ENCODE measurements at places on chromosomes 16 and 17.

DNA sequence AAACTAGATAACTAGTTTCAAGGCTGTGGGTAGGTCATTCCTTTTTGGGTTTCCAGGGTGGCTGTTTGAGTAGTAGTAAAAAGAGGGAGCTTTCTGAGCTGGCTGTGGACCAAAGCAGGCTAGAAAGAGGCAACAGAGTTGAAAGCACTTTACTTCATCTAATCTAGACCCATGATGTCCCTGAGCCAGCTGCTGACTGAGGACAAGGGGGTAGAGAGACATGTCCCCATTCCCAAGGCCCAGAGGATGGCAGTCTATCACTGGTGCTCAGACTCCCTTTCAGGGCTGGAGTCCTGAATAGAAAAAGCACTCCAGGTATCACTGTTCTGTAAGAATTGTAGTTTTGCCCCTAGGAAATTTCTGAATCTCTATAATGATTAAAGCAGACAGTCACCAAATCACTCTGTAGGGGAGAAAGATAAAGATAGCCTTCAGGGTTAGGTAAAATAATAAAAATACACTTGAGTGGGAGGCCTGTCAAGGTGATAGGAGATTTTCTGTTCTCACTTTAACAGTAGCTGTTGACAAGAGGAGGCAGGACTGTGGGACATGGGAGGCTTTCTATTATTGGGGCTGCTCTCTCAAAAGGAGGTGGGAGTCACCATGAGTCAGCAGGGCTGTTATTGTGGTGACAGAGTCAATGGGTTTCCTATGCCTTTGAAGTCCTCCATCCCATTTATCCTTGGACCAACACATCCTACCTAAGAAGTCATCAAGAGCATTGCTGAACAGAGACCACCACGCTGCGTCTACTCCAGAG lies 190.2 kb upstream of the MPHOSPH6 start:
- no peak for DNase-seq

GRCh38 chr16:66039793-66040192 lies 326.7 kb upstream of the CDH5 start:
- DNase-seq, result no peak

- DNase-seq, result no peak
Measured at GRCh38 chr16:18979936-18980335, 3.8 kb upstream of the TMC7 start.

DNA sequence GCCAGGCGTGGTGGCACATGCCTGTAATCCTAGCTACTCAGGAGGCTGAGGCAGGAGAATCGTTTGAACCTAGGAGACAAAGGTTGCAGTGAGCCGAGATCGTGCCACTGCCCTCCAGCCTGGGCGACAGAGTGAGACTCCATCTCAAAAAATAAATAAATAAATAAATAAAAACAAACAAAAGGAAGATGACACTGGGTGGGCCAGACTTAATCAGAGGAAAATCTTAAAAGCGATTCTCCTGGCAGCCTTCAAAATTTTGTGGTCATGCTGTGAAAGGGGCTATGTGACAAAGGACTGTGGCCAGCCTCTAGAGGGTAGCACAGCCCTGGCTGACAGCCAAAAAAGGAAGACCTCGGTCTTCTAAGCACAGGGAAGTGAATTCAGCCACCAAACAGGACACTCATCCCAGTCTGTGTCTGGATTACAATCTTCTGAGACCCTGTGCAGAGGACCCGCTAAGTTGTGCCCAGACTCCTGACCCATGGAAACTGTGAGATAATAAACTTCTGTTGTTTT lies 391.1 kb downstream of the CNTNAP4 start:
- DNase-seq, result no peak

GRCh38 chr16:72590151-72590937 lies 418.4 kb upstream of the PMFBP1 start:
- no peak for DNase-seq

DNA sequence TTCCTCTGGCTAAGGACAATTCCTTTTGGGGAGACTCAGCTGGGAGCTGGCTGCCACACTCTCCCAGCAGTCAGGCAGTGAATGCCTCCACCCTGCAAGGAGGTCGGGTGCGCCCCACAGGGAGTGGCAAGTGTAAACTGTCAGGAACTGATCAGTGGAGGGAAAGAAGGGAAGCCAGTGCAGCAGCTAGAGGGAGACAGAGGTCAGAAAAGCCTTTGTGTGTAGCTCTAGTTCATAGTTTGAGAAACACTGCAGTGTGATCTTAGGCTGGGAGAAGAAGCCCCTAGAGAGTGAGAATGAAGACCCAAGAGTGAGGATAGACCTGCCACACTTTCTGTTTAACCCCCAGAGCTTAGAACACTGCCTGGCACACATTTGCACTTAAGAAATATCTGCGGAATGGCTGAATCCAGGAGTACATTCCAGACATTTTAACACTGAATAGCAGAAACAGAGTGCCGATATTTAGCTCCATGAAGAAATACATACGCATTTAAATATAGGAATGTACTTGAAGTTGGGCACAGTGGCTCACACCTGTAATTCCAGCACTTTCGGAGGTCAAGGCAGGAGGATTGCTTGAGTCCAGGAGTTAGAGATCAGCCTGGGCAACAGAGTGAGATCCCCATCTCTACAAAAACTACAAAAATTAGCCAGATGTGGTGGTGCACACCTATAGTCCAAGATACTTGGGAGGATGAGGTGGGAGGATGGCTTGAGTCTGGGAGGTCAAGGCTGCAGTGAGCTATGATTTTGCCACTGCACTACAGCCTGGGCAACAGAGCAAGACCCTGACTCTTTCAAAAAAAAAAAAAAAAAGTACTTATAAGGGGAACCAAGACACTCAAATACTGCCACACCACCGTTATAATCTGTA lies 11.1 kb upstream of the SLC5A11 start:
- DNase-seq, result no peak

- DNase-seq, result no peak
Measured at GRCh38 chr16:71870818-71871217, 13.2 kb downstream of the ZNF821 start.

DNA sequence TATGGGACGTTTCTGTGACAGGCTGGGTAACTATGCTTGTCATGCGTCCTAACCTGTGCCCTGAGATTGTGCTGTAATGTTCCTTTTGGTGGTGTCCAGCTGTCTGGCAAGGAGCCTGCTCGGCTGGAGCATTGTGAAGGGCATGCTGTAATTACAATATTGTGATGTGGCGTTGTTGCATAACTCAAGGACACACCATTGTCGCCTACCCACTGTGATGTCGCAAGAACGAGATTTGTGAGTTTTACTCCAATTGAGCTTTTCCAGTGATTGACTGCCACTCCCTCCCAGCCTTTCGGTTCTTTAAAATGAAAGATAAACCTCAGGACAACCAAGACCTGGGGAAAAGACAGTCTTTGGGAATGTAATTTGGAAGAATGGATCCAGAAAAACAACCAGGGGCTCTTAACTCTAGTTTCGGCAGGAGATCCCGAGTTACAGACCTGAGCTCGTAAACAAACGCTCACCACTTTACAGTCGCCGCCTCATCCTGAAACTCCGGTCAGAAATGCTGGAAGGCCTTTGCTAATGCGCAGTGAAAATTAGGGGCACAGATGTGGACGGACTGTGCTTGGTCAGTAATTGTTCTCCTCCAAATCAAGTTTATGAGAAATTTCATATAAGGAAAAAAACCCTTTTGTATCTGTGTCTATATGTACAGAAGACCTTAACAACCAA lies 1.3 kb downstream of the ZNF750 start:
- no peak for DNase-seq

DNA sequence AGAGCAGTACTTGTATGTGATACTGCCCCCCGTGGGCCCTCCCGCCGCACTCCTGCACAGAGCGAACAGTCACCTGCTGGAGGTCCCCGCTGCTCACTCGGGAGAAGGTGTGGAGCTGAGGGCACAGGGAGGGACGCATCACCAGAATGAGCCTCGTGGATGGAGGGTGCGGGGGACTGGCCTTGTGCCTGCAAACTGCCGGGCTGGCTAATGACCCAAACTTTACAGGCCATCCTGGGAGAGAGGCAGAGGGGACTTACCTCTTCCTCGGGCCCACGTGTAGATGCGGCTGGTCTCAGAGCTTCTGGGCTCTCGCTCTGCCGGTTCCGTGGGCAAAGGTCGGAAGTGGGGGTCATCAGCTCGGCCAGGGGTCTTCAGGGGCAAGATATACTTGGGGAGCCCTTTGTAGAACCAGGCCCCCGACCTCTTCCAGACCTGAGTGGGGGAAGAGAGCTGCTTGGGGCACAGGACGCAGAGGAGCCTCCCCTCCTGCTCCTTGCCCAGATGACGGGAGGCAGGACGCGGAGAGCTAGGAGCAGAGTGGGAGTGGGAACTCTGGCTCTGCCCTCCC lies 65.5 kb upstream of the DOC2B start:
- DNase-seq, result no peak

- no peak for DNase-seq
Measured at GRCh38 chr17:28004344-28004743, 38.1 kb upstream of the NLK start.

GRCh38 chr17:688100-688989 lies 26.3 kb downstream of the VPS53 start:
- DNase-seq, result no peak

GRCh38 chr17:34644941-34645550 lies 65.7 kb downstream of the TMEM132E start:
- no peak for DNase-seq

DNA sequence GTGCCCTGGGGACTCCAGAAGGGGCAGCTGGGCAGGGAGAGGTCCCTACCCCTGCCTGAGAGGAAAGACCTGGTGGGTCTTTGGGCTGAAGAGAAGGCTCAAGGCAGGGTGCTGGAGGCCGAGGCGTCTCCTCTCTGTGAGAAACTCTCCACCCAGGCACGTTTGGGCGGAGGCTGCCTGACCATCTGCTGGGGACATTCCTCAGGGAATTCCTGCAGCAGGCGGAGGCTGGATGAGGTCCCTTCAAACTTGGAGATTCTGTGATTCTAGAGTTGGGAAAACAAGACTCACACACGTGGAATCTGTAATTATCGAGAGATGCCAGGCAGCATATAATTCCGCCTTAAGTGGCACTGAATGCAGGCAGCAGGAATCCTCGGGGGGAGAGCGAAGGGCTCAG lies 21.1 kb upstream of the PHF12 start:
- no peak for DNase-seq

DNA sequence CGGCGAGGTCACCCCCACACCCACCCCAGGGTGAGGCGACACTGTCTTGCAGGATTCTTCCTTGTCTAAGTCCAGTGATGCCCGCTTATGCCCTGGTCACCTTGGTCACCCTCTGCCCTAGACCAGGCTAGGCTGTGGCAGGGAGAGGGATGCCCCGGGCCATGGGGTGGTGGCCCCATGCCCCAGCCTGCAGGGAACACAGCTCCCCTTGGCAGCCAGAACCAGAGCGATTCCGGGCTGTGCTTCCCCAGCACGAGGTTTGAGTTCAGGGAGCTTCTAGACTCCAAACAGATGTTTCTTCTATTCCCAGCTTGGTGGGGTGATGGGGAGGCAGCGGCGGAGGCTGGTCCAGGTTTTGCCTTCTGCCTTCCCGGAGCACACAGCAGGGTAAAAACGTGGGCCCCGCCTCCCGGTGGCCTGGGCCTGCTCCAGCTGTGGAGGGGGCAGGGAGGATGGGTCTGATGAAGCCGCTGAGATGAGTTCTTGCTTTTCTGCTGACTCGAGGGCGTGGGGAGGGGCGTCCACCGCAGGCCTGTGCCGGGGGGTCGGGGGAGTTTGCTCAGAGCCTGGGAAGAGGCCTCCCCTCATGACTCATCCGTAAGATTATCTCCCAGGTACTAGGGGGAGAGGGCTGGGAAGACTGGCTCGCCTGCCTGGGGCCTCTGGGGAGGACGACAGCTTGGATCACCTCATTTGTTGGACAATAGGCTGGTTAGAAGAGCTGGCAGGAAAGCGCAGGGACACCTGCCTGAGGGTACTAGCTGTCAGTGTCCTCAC lies 15.4 kb downstream of the SMTNL2 start:
- peak; percentile 42 for DNase-seq

GRCh38 chr17:50079334-50080095 lies 15.6 kb upstream of the PDK2 start:
- peak; percentile 14 for DNase-seq

DNA sequence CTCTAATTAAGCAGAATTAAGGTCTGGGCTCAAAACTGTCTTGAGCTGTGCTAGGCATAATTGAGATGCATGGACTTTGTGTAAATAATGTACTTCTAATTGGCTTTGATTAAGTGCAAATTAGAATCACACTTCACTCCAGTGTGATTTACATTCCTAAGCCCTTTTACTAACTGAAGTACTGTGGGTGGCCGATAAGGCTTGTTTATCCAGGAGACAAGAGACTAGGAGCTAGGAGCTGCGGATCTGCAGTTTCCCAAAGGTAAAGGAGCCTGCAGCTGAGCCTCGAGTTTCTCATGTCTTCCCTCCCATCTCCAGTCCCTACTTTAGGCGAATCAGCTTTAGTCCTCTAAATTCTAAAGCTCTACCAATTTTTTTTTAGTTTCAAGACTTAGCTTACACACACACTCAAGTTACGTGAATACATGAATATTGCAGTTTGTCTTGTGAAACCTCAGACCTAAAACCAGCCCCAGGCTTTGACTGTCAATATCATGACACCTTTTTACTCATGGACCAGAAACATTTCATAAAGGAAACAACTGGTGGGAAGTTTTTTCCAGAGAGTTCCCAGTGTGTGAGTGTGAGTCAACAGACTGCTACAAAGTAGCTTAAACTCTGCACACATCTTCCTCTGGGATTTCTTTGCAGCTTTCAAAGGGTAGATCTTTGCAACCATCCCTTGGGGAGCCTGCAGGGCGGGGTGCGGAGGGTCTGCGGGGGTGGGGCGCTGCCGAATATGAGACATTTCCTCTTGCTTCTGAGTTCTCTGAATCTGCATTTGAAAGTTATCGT lies 113.9 kb upstream of the TBX2 start:
- DNase-seq, result no peak

- DNase-seq, result no peak
Measured at GRCh38 chr16:28087140-28087660, 23.7 kb upstream of the GSG1L start.

- DNase-seq, result no peak
Measured at GRCh38 chr17:68318103-68318991, 27.1 kb downstream of the ARSG start.

- no peak for DNase-seq
Measured at GRCh38 chr16:16155234-16155633, 68.1 kb downstream of the ABCC6 start.

DNA sequence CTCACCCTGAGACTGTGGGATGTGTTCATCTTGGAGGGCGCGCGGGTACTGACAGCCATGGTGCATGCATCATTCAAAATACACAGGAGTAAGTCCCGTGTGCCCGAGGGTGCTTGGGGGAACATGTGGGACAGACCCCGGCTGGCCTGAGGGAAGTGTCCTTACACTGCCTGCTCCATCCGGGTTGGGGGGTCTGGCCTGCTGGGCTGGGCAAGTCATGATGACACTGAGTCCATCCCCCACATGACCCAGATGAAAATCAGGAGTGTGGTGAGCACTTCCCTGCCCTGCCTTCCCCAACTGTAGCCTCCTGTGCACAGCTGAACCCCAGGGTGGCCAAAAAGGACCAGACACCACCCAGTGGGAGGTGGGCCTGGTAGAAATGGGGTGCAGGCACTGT lies 10.8 kb downstream of the TBC1D26 start:
- DNase-seq, result no peak

GRCh38 chr17:37028040-37028439 lies 79.3 kb downstream of the AATF start:
- DNase-seq, result no peak
